ENCODE measurements at places on chromosomes 1 and 21.

GRCh38 chr21:46033410-46034400, 52.1 kb downstream of the COL6A1 start:
- no peak for DNase-seq

GRCh38 chr1:8560611-8561544, 243.0 kb downstream of the SLC45A1 start:
- DNase-seq = no peak

GRCh38 chr1:242784084-242784483, 259.6 kb upstream of the PLD5 start:
- no peak for DNase-seq

DNA sequence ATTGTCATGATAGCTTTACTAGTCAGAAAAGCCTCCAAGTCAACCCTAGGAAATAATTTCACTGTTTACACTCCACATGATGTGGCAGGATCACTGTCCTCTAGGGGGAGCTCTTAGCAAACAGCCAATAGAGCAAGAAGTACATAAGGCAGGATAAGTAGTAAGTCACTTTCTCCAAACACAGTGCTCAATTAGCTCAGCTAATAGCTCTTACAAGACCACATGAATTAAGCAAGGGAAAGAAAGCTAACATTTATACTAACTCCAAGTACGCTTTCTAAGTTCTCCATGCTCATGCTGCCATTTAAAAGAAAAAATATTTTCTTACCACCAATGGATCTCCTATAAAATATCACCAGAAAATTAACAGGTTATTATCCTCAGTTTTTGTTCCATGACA, 66.9 kb upstream of the LRIF1 start:
- DNase-seq = no peak

GRCh38 chr1:162710780-162711465, 78.7 kb downstream of the DDR2 start:
- no peak for DNase-seq

DNA sequence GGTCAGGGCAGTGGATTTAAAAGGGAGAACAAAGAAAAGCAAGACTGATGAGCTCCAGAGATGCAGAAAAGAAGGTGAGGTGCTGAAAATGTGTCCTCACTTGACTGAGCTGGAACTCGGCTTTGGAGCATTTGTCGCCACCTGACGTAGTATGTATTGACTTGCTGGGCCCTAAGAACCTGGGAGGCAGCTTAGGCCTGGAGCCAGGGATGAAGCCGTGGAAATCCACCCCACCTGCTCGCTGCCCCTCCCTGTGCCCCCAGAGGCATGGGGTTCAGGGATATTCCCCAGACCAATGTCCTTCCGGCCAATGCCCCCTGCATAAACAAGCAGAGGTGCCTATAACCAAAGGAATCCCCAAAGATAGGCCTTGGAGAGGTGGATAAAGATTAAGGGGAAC, 14.3 kb downstream of the MRAP start:
- no peak for DNase-seq

DNA sequence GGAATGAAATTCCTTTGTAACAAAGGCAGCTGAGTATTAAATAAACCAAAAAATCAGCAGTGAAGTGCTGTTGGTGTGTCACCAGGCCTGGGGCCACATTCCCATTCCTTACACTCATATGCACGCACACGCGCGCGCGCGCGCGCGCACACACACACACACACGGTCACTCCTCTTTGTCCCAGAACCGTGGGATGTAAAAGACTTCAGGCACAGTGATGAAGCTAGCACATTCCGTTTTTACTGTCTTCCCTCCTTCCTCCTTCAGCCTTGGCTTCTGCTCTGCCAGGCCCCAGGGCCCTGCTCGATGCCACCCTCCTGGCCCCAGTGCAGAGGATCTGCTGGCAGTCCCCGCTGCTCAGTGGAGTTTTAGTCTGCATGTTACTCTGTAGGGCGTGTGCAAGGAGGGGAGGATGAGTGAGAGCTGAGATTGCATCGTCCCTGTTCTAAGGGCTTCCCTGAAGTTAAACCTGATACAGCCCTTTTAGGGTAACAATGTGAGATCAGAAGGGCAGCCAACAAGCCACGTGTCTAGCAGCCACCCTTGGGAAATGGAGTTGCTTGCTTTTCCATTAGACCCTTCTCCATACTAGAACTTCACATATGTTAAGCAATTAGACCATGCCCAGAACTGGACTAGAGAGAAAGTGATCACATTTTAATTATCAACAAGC, 71.7 kb upstream of the WDR26 start:
- DNase-seq = no peak

GRCh38 chr1:247064304-247064703, 14.3 kb downstream of the ZNF670 start:
- no peak for DNase-seq

DNA sequence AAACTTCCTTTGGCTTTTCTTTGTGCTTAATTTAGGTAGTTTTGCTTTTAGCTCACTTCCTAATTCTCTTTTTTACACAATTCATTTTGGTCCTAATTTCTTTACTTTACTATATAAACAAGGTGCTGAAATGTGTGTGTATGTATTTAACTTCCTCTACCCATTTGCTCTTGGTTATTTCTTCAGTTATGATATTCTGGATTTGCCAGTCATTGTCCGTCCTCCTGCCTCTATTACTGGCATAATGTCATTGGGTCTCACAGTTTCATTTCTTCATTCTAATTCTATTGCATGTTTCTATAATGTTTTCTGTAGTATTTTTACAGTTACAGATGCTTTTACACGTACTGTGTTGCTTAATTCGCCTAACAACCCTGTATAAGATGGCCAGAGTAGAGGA, 96.2 kb downstream of the ZMYM4 start:
- no peak for DNase-seq

DNA sequence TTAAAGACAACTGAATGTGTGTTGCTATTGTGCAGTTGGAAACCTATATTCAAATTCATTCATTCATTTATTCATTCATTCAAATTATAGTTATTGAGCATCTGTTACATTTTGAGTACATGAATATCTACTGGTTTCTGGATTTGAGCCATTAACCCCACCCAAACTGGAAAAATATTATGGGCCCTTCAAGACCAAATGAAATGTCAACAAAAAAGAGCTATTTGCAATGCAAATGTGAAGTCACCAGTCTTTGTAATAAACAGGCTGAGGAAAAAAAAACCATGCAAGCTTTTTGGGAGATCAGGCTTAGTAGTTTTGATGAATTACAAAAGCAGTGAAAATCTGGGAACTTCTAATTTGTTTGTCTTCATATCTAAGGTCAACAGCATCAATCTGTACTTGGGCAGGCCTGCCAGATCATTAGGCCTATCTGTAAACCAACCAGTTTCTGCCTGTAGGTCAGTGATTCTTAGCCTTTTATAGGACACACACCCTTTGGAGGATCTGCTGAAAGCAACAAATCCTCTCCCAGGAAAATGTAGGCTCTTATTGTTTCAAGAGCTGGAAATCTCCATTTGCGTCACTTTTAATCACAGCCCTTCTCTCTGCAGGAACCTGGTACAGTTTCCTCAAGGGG, 134.7 kb downstream of the FAM78B start:
- DNase-seq = no peak

- DNase-seq = no peak
These were observed 10.5 kb downstream of the PCSK9 start for GRCh38 chr1:55049914-55050278.

- no peak for DNase-seq
These were observed 31.4 kb downstream of the RHBG start for GRCh38 chr1:156400191-156400935.

- peak; percentile 18 for DNase-seq
These were observed 791 bp downstream of the USP24 start for GRCh38 chr1:55214212-55214933.

- DNase-seq = no peak
These were observed 66.2 kb upstream of the WDR26 start for GRCh38 chr1:224500796-224501195.

GRCh38 chr1:214402613-214403083, 121.7 kb downstream of the SMYD2 start:
- DNase-seq = no peak

DNA sequence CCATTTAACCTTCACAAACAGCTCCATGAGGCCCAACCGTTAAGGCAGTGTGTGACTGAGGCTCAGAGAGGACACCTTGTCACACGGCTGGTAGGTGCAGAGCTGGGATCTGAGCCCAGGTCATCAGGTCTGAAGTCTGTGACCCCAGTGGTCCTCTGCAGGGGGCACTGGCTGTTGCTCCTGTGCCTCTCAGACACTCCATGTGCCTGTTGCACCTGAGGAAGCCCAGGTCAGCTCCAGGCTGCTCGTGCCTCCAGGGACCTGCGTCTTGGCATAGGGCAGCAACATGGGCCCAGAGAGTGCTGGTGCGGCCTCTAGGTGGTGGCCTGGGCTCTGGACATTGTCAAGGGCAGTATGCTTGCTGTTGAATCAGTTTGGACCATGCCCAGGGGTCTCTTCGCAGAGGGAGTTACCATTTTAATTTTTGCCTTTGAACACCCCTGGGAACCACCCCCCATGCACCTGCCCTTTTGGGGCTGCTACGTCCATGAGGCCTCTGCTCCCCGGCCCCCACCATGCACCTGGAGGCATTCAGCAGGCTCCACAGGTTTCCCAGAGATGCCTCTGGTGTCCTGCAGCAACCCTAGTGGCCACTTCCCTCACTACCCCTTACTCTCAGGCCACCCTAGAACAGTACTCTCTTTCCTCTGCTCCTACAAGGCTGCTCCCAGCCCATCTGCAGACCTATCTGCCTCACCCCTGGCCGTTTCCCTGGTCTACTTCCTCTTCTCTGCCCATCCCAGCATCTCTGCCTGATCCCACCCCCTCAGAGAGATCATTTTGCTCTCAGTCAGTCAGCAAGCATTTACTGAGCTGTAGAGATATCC, 25.2 kb upstream of the EPS8L3 start:
- DNase-seq = no peak

DNA sequence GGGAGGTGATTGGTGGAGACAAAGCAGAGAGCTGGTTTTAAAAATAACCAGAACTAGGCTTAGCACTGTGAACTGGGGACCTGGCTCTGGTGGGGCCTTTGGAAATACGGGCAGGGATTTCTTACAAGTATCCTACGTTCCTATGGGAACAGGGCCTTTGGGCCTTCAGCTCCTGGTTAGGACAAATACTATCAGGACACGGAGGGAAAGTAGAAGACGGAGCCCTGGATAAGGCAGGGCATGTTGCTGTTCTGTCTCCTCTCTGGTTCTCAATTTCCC, 5.3 kb upstream of the MYOG start:
- no peak for DNase-seq

DNA sequence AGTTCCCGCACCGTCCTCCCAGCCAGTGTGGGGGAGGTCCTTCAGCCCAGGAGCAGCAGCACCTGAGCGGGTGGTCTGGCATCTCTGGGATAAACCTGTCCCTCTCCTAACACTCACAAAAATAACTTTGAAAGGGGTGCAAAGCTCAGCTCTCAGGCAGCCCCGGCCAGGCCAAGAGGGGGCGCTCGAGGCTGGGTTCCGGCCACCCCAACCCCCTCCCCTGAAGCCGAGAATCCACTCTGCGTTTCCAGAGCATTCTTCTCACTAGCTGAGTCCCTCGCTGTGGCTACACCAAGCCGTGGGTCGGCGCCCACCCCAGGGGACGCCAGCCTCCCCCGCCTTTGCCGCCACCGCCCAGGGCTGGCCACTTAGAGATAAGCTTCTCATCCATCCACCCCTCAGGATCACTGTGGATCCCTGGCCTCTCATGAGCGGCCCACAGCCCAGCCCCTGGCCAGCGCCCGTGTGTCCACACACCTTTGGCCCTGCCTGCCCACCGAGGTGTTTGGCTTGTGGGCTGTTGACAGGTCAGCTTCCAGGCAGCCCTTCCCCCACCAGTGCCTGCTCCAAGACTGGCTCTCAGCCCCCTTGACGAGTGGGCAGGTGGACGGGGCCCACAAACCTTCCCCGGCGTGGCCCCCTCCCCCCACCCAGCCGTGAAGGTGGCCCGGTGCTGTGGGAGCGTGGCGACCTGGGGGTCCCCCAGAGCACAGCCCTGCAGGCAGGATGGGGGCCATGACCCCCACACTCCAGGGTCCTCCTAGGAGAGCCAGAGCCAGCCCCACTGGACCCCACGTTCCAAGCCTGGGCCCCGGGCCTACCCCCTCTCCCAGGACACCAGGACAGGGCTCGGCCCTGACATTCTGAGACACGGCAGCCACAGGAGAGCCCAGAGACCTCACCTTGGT, 1.9 kb downstream of the FTCD start:
- no peak for DNase-seq

GRCh38 chr1:10374442-10374860, 24.4 kb upstream of the PGD start:
- DNase-seq = no peak

- no peak for DNase-seq
These were observed 9.6 kb upstream of the UTS2 start for GRCh38 chr1:7862211-7863060.

DNA sequence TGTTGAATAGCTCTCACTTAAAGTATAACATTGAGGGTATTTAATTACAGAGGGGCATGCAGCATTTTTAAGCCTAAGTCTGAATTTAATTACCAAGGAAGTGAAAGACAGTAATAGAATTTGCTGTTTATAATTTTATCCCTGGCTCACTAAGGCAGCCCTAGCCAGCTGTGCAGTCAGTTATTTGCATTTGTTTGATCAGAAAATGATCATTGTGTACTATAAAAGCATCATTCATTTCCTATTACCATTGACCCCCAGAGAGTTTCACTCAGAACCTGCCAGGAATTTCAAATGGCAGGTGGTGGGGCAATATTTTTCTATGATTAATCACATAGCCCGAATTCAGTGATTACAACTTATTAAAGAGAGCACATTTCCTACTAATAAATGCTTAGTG, 277.1 kb upstream of the KAZN start:
- DNase-seq = no peak
